ENCODE measurements at places on chromosomes 4 and X.

DNA sequence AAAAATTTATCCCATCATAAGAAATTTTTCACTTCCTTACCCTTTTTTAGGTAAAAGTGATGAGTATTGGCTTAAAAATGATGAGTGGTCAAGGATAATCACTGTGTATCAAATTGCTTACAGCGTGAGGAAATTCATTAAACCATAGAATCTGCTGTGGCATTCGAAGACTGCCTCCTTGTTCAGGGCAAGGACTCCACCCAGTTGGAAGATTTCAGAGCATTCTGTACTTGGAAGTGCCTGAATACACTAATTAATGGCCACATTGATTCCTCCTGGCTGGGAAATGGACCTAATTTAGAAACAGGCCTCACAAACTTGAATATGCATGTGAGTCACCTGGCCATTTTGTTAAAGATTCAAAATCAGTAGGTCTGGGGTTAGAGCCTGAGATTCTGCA is 83.2 kb downstream of the HHIP start:
- no peak for DNase-seq

DNA sequence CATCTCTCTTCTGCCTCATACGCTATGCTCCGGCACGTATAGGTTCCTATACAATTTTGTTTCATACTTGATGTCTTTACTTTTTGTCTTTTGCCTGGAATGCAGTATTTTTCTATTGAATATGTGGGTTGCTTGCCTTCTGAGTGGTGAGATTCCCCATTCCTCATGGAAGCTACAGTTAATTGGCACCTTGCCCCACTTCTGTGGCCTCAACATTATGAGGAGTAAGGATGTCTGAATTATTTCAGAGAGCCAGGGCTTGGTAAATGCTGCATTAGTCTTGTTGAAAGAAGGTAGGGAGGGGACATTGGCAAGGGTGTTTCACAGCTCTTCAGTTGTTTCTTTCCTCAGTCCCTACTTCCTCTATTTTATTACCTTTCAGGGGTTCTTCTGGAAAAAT is 23.0 kb downstream of the CDKL5 start:
- no peak for DNase-seq

DNA sequence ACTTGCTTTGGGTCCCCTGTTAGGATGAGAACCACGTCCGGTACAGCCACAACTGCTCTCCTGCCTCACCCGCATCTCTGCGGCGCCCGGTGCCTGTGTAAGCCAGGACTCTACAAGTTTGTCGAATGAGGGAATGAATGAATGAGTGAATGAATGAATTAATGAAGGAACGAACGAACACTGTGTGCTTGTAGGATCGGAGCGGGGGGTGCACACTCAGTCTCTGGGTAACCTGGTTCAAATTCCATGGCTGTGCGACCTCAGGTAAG is 201.4 kb upstream of the PSAPL1 start:
- DNase-seq: no peak

GRCh38 chrX:24566240-24566639 is 80.9 kb downstream of the PCYT1B start:
- DNase-seq: no peak

DNA sequence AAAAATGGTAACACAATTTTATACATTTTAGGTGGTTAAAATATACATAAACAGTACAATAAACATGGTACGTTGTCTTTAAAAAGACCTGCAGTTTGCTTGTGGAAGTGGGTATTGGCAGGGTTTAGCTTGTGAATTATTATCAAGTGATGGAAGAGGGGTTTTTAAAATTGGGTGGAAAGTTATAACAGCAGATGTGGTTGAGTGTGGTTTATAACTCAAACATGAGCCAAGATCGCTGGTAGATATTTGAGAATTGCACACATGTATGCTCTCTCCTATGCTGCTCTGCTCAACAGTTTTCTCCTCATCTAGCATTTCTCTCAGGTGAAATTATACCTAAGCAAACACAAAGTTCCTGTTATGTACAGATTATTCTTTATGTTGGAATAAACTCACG is 14.0 kb downstream of the EPGN start:
- DNase-seq: no peak

GRCh38 chr4:67593741-67594175 is 35.2 kb downstream of the STAP1 start:
- no peak for DNase-seq

DNA sequence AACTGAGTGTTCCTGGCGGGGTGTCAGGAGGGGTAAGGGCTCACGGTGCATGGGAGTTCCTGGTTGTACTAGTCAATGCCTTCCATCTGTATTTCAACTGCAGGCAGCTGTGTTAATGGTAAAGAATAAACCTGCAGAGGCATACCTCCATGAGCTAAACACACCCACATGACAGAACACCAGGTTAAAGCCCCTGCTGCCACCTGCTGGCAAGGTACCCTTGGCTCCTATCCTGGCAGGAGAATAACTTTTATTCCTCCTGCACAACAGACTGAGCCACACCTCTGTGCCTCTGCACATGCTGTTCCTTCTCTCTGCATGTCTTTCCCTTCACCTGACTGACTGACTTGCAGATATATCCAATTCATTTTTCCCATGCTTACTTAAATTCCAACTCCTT is 11.1 kb downstream of the ITIH6 start:
- no peak for DNase-seq

DNA sequence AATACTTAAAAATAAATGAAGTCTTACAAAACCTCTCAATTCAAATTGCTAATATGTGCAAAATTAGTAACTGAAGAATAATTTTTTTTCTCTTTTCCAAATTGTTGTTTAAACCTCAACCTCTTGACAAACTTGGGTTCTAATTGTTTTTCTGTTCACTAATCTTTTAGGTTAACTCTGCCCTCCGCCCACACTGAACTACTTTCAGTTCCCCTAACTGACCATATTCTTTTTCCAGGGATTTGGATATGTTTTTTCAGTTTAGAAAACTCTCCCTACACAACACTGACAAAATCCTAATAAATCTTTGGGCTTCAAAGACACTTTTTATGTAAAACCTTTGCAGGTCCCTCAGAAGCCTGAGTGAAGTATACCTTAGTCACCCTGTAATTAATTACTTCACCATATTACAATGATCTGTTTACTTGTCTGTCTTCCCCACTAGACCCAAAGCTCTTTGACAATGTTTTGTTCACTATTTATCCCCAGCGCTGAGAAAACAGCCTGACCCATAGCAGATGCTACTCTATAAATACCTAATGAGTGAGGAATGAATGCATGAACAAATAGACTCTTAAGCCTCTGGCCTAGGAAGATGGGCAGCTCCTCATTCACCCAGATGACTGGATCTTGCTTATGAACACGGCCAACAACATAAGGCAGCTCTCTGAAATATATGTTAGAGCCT is 134.9 kb downstream of the MAML3 start:
- DNase-seq: no peak

DNA sequence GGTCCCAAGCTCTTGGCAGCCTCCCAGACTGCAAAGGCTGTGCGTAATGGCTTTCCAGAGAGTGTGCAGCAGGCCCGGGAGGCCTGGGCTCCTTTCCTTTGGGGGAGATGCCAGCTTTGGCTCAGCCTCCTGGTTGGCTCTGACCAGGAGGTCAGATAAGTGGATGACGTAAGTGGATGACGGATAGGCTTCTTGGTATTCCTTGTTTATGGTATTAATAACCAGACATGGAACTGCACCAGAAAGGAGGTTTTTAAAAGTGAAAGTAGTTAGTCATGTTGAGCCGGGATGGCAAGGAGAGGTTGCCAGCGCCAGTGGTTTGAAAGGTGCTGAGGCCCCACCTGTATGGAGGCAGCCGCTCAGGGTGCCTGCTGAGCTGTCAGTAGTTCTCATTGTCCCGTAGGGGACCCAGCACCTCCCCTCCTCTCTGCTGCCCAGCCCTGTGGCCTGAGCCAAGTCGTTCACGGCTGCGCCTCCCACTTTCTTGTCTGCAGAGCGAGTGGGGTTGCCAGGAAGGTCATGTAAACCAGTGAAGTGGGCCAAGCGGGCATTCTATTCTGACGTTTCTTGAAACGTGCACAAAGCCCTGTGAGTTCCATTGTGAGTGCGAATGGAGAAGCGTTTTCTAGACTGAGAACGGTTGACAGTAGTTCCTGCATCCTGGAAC is 28.7 kb upstream of the STOX2 start:
- DNase-seq: no peak

All from foreskin melanocyte (primary cell).